ENCODE measurements at places on chromosomes 1 and 21.
A peak's percentile ranks its signal among the peaks of the same experiment; 100 is the strongest.

- DNase-seq: no peak
Measured at GRCh38 chr1:96918406-96918805, 196.8 kb downstream of the PTBP2 start.

DNA sequence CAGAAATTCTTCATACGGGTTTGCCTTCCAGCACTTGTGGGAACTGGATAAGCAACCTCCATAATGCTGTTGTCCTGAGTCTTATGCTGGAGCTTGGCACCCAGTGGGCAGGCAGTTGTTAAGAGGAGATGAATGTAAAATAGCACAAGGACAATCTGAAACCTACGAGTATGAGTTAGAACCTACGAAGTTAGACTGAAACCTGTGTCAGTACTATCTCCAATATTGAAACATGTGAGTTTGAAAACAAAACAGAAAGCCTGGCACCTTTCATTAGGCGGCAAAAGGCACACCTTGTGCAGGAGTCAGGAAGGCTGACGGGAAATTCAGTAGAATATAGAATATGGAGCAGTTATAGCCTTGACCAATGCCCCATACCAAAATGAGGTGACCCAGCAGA is 489.7 kb upstream of the RGS18 start:
- DNase-seq: no peak

DNA sequence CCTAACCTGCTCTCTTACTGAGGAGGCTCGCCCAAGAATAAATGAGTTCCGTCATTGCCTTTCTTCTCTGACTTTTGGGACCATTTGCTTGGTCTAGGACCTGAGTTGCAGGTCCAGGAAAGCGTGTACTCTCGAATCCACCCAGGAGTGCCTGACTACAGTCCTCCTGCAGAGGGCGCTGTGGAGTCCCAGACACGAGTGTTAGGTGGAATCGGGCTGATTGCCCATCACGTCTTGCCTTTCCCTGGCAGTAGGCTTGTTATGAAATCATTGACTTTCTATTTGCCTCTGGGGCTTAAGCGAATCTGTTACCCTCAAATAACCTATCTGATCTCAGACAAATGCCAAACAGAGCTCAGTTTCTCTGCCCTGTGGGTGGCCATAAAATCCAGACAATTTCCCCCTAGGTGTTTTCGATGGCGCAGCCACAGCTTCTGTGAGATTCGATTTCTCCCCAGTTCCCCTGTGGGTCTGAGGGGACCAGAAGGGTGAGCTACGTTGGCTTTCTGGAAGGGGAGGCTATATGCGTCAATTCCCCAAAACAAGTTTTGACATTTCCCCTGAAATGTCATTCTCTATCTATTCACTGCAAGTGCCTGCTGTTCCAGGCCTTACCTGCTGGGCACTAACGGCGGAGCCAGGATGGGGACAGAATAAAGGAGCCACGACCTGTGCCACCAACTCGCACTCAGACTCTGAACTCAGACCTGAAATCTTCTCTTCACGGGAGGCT is at the start of gene IL20:
Gene IL20 (plus strand): TSS at position 685 of the 733 bp plus-strand sequence. CDS start 230 bp downstream, outside the sequence.
- DNase-seq: peak; percentile 57

DNA sequence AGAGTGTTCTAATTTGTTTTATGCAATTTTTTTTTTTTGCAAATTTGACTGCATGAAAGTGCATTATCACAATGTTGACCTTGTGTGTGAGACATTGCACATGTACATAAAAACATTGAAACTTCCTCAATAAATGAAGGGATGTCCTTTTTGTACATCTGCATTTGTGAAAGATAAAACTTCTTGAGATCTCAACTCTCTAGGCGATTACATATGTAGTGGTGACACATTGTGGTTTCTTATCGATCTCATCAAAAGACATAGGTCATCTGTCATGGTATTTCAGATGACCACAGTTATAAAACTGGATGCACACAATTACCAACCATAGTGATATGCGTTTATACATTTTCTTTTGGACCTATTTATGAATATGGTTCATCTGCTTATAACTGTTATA is 35.6 kb upstream of the C21orf91 start:
- no peak for DNase-seq

GRCh38 chr1:209710093-209710492 is 5.4 kb downstream of the HSD11B1 start:
- no peak for DNase-seq

DNA sequence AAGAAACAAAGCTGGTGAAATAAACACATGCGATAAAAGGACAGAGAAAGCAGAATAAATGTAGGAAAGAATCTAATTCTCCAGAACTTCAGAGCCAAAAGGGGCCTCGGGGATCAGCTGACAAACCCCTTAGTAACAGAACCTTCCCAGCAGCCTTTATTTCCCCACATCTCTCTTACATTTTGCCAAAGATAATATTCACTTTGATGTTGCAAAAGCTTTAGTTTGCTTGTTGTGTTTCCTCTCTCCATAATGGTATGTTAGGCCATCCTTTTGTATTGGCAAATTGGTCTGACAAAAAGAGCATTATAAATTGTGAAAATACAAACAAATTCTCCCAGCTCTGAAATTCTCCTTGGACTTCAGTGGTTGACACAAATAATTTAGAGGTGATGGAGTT is 54.9 kb downstream of the OPTC start:
- no peak for DNase-seq

- DNase-seq: no peak
Measured at GRCh38 chr1:202203238-202204039, 9.8 kb downstream of the LGR6 start.

Data from NCI-H1092 (cell line).